Activated CD8-positive, alpha-beta T cell treated with anti-CD3 and anti-CD28 coated beads for 36 hours (primary cell): ENCODE measurements at places on chromosomes 12 and 14. TPM values are rescaled to one million over a fixed set of nuclear protein-coding genes. Genes with fewer than 3 reads are reported as not detected.

- DNase-seq = no peak
Observed at GRCh38 chr12:55965240-55965639, 602 bp downstream of the PMEL start.

TSPAN9 gene
- not detected for total RNA-seq

EXOC3L4 gene
- total RNA-seq = not detected

MANSC1 gene
- 0.20 TPM for total RNA-seq

DNA sequence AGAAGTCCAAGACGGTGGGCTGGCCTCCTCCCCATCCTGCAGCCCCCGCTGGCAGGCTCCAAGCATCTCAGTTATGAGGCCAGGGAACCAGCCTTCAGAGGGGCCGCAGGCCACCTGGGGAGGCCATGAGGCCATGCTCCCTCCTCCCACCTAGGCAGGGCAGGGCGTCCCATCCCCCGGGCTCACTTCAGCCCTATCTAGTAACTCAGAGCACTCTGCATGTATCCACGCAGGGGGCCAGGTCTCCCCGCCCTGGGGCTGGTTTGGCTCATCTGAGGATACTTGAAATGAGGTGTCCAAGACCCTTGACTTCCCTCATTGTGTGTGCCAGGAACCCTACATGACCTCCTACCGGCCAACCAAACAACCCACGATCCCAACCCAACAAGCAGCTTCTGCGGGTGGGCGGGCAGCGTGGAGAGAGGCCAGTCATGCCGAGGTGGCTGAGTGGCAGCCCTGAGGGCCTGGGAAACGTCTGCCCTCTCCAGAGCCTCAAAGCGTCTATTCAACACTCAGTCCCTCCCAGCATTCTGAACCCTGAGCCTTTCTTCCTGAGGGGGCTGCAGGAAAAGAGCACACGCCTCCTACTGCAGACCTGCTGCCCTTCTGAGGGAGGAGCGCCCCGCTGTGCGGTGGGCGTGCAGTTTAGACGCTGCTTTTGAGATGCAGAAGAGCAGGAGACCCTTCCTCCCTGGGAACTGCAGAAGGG lies 16.8 kb downstream of the ISCA2 start:
- no peak for DNase-seq

DNA sequence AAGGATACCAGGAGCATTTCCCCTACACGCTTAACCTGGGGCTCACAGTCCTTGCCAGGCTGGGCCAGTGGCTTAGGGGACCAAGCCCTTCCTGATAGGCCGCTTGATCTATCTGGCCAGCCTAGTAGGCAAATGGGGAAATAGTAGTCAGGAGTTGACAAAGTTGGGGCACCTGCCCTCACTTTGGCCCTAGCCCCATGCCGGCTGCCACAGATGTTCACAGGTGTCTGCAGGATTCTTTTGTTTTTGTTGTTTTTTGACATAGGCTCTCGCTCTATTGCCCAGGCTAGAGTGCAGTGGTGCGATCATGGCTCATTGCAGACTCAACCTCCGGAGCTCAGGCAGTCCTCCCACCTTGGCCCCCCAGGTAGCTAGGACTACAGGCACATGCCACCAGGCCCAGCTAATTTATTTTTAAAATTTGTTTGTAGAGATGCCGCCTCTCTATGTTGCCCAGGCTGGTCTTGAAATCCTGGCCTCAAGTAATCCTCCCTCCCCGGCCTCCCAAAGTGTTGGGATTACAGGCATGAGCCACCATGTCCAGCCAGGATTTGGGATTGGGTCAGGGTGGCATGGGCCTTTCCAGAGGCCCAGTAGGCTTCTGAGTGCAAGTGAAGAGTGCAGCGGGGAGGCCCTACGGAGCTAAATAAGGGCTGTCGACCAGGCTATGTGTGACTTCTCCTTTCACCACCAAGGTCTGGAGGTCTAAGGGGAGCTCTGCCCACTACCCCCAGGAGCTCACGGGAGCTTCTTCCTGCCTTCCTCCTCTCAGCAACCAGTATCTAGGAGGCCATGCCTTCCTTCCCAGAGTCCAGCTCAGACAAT lies 15.5 kb upstream of the HDAC7 start:
- no peak for DNase-seq

ACACB gene
- total RNA-seq = 11.2 TPM

DDN gene
- total RNA-seq = 0.72 TPM

GRCh38 chr12:28415755-28416154 lies 225.5 kb downstream of the CCDC91 start:
- DNase-seq = no peak

ASB2 gene
- total RNA-seq = 12.7 TPM

ESPL1 gene
- 63.4 TPM for total RNA-seq

GRCh38 chr12:57724936-57725740 lies 13.4 kb downstream of the AGAP2 start:
- DNase-seq = no peak

DNA sequence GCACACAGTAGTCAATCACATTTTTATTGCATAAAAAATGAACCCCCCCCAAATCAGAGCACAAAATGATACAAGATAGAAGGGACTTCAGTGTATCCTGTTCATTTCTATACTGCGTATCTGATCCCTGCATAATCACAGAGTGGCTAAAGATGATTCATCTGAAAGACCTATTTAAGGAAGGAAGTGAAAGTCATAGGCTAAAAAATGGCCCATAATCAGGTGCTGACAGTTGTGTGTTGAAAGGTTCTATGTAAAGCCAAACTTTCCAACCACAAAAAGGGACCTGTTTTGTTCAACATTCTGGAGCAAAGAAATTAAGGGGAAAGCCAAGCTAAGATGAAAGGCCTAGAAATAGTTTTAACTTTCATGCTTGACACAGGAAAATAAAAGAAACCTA lies 147.8 kb upstream of the ATP2B1 start:
- peak; percentile 13 for DNase-seq

- DNase-seq = peak; percentile 83
Observed at GRCh38 chr14:103748534-103748857, 32.9 kb downstream of the ZFYVE21 start.

APOLD1 gene
- 5.7 TPM for total RNA-seq

DNA sequence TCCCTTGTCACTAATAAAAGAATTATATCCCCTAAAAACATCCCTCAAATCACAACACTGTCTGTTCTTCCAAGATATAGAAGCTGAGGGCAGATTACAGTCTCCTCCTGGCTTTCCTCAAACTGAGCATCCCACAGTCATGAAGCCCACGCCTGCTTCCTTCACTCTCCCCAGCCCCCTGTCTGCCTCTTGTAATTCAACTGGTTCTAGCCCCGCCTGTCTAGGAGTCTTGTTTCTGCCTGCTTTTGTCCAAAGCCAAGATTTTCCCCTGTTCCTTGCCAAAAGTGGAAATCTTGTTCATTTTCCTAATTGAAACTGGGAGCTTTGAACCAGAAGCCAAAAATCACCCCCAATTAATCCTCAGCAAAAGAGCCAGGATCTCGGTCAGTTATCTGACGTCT lies 35.9 kb upstream of the PWP1 start:
- no peak for DNase-seq

DNA sequence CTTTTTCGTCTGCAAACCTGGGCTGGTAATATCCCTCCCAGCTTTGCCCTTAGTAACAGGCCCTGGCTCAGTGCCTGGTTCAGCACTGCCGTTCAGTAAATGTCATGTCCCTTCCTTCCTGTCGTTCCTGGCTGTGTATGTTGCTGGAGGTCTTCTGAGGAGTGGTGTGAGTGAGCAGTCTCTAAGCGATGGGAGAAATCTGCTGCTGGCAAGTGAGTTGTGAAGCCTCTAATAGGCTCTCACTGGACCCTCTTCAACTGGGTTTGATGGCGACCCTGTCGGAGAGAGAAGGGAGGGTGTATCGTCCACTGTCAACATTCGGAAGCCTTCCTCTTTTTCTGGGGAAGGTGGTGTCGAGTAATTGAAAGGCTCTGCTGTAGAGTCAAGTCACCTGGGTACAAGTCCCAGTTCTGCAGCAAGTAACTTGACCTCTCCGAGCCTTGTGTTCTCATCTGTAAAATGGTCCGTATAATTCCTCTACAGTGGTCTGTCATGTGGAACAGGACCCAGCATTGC lies 62.8 kb downstream of the HRK start:
- peak; percentile 54 for DNase-seq

GRCh38 chr12:68189821-68190242 lies 30.3 kb upstream of the IFNG start:
- peak; percentile 68 for DNase-seq

ETV6 gene
- total RNA-seq = 20.5 TPM
